Activated naive CD4-positive, alpha-beta T cell treated with Interleukin-2 at 50 U/mL for 16 hours (primary cell): ENCODE measurements at places on chromosomes 2 and 18.
A peak's percentile ranks its signal among the peaks of the same experiment; 100 is the strongest.

DNA sequence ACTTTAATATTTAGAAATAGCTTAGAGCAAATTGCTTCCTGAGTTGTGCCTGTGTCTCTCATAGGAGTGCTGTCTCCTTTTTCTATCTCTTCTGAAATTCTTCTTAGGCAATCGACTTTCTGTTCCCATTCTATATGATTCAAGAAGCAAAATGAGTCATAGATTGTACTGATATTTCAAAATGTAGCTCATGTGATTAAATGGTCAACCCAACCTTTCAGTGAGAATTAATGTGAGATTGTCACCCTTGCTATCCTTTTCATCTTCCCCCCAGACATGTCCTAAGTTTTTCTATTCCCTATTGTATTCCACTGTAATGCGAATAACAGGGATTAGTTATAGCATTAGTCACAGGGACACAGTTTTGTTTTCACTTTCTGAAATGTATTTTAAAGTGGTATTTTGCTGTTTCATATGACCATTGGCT lies 413.6 kb downstream of the THSD7B start:
- DNase-seq: no peak

DNA sequence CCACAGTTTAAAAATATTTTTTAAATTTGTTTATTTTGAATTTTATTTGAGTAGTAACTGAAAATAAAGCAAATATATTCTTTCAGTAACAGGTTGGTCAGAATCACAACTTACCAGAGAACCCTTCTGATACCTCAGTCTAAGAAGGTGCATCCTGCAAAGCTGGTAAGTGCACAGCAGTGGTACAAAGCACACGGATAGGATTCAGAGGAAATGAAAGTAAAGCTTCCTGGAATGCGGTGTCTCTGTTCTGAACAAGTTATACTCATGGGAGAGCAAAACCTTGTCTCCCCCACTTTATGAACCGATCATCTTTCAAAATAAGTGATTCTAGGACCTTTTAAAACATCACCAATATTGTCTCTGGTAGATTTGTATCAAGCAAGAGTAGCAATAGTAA lies 398.3 kb downstream of the TMX3 start:
- DNase-seq: no peak

DNA sequence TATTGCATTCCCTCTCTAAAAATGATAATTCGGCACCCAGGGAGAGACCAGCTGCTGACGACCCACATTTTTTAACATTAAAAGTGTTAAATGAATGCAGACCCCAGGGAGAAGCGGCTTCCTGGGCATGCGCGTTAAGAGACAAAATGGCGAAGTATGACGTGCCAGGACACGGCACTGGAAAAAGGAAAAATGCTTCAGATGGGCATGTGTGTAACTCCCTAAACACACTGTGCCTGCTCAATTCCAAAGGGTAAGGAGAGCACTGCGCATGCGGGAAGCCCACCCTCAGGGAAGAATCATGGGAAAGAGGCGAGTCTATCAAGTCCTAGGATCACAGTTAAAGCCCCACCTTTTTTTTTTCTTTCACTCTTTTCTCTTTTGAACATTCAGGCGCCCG lies 58.1 kb downstream of the CYP26B1 start:
- DNase-seq: no peak

DNA sequence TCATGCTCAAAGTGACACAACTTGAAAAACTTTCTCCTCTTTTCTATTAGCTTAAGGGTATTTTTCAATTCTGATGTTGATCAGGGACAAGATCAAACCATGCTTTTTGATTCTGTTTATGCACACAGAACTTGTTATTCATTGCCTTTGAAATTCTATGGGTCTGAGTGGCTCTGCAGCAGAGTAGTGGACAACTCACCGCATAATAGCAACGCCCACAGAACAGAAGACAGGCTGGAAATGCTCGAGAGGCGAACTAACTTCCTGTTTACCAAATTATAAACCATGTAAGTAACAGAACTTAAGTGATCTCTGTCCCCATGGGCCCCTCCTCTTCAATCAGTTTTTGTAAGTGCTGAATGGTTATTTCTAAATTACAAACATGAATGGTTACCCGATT lies 131.2 kb downstream of the CBLN2 start:
- no peak for DNase-seq

DNA sequence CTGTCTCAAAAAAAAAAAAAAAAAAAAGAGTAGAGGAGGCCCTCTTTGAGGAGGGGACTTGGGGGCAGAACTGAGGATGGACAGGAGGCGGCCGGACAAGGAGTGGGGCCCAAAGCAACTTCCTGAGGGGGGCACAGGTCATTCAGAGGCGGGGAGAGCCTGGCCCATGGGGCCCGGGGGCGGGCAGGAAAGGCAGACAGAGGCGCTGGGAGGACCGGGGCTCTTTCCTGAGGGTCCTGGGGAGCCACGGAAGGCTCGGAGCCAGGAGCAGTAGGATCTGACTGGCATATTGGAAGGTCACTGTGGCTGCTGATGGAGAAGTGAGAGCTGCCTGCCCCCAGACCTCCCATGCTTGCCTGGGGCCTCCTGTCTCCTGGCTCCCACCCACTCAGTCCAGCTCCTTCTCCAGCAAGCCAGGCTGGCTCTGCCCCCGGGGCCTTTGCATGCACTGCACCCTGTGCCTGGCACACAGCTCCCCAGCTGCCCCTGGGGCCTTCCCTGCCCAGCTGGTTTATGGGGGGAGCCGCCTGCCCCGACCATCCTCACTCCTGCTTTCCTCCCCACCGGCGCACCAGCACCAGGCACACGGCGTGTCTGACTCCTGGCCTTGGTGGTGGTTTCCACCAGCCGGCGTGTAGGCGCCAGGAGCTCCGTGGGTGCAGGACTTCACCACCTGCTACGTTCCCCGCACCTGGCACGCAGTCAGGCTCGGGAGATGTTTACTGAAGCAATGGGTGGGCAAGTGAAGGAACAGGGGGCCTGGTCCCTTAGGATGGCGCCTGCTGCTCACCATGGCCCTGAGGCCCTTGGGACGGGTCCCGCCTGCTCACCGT lies 5.6 kb downstream of the ESPNL start:
- no peak for DNase-seq

- no peak for DNase-seq
These were observed 9.3 kb upstream of the NARS1 start for GRCh38 chr18:57630754-57631595.

DNA sequence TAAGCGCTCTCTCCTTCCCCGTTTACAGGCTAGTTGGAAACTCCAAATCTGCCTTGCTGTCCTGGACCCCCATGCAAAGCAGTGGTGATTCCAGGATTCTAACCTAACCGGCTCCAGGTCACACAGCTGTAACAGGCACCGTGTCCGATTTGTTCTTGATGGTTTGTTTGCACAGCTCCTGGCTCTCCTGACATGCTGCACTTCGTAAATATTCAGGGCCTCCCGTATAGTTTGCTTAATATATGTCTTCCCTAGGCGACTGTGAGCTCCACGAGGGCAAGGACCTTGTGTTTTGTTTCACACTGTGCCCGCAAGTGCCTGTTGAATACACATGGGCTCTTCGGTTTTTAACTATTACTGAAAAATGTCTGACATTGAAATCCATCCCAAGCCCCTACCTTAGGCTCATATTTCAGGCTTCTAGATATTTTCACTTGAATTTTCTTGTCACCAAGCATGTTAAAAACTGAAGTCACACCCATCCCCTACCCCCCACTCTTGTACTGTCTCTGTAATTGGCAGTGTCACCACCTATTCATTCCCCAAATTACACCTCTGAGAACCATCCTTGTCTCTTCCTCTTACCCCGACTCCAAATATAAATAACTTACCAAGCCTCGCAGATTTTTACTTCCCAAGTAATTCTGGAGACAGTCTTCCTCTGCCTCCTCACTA lies 1.0 kb upstream of the PUM2 start:
- DNase-seq: no peak

- no peak for DNase-seq
These were observed 19.3 kb upstream of the TTR start for GRCh38 chr18:31572368-31572767.

DNA sequence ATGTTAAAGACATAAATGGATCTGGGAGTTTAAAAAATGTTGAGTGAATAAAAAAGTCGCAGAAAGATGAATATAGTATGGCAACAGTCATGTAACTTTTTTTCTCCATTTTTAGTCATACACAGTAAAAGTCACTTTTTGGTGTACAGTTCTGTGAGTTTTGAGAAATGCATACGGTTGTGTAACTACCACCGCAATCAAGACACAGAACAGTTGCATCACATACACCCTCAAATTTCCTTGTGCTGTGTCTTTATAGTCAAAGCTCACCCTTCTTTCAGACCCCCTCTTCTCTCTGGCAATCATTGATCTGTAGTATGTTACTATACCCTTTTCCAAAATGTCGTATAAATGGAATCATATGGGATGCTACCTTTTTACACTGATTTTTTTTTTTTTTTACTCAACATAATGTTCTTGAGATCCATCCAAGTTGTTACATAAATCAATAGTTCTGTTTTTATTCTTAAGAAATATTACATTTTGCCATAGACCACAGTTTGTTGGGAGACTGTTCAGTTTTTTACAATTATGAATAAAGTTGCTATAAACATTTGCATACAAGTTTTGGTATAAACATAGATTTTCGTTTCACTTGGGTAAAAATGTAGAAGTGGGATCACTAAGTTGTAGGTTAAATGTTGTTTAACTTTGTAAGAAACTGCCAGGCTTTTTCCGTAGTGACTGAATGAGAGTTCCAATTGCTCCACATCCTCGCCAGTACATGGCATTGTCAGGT lies 35.4 kb upstream of the AGFG1 start:
- no peak for DNase-seq

DNA sequence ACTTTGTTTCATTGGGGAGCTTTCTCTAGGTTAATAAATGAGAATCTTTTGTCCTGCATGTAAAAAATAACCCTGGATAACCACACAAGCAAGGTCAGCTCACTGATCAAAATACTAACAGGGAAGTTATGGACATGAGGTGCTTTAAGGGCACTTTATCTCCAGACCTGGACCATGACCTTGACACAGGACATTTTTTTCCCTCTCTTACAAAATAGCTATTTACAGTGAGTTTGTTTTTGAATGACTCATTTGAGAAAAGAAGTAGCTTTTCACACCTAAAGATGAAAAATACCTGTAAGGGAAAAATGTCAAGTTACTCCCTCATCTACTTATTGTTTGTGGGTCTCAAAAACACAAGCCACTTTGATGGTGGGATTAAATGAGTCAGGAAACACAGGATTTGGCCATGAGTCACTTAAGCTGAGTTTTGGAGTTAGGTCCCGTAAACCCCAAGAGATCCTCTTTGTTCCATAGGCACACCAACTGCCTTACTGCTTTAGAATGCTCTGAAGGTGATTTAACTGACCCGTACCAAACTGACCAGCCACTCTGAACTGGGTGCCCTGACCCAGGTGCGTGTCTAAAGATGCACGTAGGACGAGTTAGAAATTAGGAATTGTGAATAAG lies 479.3 kb upstream of the NXPH2 start:
- no peak for DNase-seq

- DNase-seq: no peak
These were observed 60.0 kb downstream of the CAPN13 start for GRCh38 chr2:30747206-30747605.

- no peak for DNase-seq
These were observed 174.9 kb downstream of the NR4A2 start for GRCh38 chr2:156157670-156158069.

DNA sequence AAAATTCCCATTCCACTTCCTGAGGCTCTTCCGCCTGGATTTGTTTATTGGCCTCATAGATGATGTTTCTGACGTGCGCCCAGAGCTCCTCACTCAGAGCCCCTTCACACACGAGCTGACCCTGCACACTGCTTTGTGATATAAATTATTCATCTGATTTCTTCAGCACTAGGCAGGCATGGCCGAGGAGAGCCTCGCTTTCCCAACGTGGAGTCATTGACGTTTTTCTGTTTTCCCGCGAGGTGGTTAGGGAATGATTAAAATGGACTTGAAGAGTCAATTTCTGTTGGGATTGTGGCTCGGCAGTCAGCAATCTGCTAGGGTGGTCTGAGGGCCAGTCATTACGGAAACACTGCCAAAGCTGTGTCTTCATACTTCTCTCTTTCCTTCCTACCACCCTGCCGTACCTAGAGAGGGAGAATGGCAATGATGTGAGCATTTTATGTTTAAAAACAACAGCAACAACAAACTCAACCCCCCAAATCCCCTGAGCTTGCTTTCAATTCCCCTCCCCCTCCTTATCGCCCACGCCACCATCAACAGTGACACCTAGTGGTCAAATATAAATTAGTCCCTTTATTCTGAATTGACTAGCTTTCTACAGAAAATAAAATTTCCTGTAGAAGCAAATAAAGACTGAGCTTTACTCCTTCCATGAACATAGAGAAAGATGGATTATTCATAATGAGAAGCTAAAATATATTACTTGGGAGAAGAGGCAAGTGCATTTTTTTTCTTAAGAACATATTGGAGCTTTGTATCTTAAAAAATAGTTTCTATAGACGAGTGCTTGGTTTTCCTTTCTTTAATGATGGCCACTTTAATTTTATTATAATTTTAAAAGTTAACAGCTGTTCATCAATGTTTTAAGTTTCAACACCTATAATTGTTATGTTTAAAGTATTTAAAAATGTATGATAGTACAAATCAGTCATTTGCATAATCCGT lies 285.1 kb downstream of the MTX2 start:
- peak; percentile 22 for DNase-seq

GRCh38 chr2:189217541-189217940 lies 38.0 kb upstream of the COL5A2 start:
- no peak for DNase-seq

DNA sequence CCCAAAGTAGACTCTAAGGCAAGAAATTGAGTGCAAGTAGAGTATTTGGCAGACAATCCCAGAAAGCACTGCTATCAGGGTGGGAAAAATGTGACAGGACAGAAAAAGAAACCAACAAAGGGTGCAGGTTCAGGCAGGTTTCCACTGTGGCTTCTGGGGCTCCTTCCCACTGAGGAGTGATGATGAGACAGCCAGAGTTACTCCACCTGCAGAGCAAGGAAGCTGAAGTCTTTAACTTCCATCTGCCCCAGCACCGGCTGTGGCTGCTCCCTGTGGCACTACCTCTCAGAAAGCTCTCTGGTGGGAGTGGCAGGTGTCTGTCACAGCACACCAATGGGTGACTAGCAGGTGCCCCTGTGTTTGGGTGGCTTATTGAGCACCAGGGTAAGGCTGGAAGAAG lies 37.6 kb upstream of the ACKR3 start:
- no peak for DNase-seq

GRCh38 chr2:223854741-223855140 lies 17.4 kb upstream of the AP1S3 start:
- no peak for DNase-seq
